ENCODE measurements at places on chromosomes 3 and 15.

DNA sequence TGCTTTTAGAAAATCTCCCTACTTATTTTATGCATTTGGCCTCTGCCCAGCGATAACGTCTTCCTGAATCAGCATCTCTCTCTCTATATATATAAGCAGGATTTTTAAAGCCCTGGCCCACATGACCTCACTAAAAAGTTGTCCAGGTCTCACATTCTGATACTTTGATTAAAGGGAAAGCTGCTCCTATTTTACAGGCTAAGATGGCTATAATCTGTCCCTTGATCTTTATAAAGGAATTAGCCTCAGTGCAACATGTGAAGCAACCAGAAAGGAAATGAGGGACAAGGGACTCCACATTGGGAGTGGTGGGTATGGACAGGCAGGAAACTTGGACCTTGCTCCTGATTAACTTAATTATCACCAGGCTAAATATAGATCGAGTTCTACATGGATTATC, 25.6 kb upstream of the MUC13 start:
- DNase-seq: no peak

DNA sequence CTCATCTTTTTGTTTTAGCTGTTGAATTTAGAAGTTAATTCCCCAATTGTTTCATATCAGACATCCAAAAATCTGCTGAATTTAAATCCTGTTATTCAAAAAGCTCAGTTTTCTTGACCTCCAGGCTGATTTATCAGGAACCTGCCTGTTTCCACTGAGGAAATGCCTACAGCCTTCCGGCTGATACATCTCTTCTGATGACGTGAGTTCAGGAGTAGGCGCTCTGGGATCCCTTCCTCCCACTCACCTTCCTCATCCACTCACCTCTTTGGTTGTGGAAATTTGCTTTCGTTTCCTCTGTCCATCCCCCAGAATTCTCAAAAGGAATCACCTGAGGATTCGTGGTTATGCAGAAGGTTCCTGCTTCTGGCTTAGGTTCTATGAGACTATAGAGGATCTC, 55.4 kb upstream of the ALDH1A3 start:
- DNase-seq: no peak

GRCh38 chr3:128226795-128227395, 73.6 kb downstream of the EEFSEC start:
- DNase-seq: no peak

GRCh38 chr3:164209363-164209762, 868.9 kb downstream of the SI start:
- no peak for DNase-seq

- DNase-seq: no peak
Observed at GRCh38 chr3:121730940-121731687, 18.4 kb downstream of the GOLGB1 start.

DNA sequence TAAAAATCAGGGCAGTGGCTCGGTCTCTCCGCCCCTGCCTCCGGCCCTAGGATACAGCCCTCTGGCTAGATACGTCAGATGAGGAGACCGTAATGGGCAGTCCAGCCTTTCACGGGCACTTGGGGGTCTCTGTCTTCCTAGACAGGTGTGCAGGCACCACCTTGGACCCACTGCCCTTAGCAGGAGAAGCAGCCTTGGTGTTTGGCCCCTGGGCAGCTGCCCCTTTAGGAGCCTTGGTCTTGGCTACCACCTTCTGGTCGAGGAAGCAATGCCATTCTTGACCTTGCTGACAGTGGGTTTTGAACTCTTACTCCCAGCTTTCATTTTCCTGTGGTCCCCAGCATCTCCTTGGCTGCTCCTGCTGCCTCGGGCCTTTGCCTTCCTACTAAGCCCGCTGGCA, 149.7 kb upstream of the FRMD4B start:
- DNase-seq: no peak
